Thyroid gland (tissue), 4 donors: ENCODE measurements at places on chromosomes 3 and 15. TPM values are rescaled to one million over a fixed set of nuclear protein-coding genes. Genes with fewer than 3 reads are reported as not detected.
A peak's percentile ranks its signal among the peaks of the same experiment; 100 is the strongest.

DNA sequence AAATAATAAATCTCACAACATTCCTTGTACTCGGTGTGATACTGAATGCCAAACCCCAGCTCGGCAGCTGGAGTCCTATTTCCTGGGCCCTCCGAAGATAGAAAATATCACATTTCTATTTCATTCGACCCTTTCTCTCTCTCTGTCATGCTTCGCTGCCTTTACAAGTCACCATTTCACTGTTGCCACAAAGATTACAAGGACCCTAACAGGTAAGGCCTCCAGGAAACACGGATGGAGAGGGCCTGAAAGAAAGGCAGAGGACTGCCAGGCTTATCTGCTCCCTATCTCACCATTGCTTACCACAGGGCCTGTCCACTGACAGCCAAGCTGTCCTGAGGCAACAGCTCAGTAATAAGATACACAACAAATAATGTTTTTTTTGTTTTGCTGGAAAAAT, 376.5 kb downstream of the MECOM start:
- peak; percentile 5 for DNase-seq
- H3K4me3 ChIP-seq, result no peak overlapping the region
- no peak overlapping the region for H3K27ac ChIP-seq
- no peaks in the 10 kb centered on the region for H3K27me3 ChIP-seq

Gene SLC2A2
- total RNA-seq, result not detected

- no peak overlapping the region for H3K4me3 ChIP-seq
- no peak for DNase-seq
- no peaks in the 10 kb centered on the region for H3K36me3 ChIP-seq
- peaks cover 44% of the 10 kb centered on the region for H3K4me1 ChIP-seq
- peak overlapping the region; percentile 83 for H3K27ac ChIP-seq
Measured at GRCh38 chr3:171374260-171374659, 85.9 kb downstream of the TNIK start.

- H3K36me3 ChIP-seq, result no peaks in the 10 kb centered on the region
- no peak for DNase-seq
- no peaks in the 10 kb centered on the region for H3K4me1 ChIP-seq
- no peaks in the 10 kb centered on the region for H3K27me3 ChIP-seq
- no peak overlapping the region for H3K27ac ChIP-seq
Measured at GRCh38 chr3:95097493-95097892, 1034.6 kb downstream of the NSUN3 start.

DNA sequence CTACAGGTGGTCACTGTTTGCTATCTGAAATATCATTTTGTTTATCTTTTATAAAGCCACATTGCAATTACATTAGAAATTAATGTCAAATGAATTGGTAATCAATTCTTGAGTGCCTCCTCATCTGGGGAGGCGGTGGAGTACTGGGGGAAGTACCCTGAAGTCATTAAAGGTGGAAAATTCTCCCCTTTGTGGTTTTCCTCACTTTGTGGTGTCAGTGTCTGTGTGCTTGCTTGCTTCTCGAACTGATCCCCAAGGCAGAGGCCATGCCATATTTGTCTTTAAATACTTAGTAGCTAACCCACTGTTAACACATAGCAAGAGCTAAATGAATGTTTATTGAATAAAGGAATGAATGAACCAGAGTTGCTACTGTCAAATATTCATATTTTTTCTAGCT, 40.5 kb upstream of the CCK start:
- H3K27ac ChIP-seq, result no peak overlapping the region
- no peaks in the 10 kb centered on the region for H3K4me1 ChIP-seq
- no peaks in the 10 kb centered on the region for H3K27me3 ChIP-seq
- H3K36me3 ChIP-seq, result no peaks in the 10 kb centered on the region
- H3K4me3 ChIP-seq, result no peak overlapping the region

- H3K27ac ChIP-seq, result no peak overlapping the region
- no peaks in the 10 kb centered on the region for H3K4me1 ChIP-seq
- no peak overlapping the region for H3K4me3 ChIP-seq
- no peak for DNase-seq
- no peaks in the 10 kb centered on the region for H3K27me3 ChIP-seq
Measured at GRCh38 chr3:88263417-88264100, 113.8 kb downstream of the C3orf38 start.
